ENCODE measurements at places on chromosomes 1 and 21. TPM values are rescaled to one million over a fixed set of nuclear protein-coding genes. Genes with fewer than 3 reads are reported as not detected.

Gene C1orf210
- 15.2 TPM for total RNA-seq

Gene TMEM50A
- 66.2 TPM for total RNA-seq

Gene RPS6KA1
- total RNA-seq, result 27.3 TPM

Gene FNDC10
- total RNA-seq, result 5.7 TPM

GRCh38 chr1:3743421-3743820, 8.8 kb upstream of the CCDC27 start:
- no peak for ATAC-seq

DNA sequence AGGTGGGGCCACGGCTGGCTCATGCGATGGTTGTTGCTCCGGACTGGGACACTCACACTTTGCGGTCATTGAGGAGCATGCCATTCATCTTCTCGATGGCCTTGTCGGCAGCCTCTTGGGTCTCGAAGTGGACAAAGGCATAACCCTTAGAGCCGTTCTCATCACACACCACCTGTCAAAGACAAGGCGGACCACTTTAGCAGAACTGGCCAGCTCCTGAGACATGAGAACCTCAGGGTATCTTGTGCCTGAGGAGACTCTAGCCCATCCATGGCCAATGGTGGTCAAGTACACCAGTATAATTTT, 5.5 kb downstream of the PABPC4 start:
- no peak for ATAC-seq

DNA sequence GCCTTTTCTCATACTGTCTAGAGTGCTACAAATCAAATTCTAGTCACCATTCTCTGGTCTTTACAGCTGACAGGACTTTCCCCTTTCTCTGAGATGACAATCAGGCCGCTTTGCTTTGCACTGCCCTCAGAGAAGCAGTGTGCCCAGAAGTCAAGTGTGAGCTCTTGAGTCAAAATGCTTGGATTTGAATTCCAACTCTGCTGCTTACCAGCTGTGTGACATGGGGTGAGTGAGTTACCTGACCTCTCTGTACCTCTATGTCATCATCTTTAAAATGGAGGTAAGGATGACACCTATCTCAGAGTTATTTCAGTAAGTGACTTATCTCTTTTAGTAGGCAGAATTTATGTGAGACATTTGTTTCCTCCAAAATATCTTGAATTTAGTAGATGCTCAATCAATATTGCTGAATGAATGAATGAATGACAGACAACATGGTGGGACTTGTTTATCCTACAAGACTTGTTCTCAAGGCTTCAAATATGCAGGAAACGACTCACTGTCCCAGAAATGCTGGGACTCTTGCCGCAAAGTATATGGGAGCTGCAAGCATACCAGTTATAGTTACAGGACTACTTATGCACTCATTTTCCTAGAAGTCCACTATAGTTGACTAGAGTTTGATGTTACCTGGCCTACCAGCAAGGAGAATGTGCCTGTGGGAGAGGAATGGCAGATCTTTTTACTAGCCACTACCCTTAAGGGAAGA, 38.1 kb upstream of the A3GALT2 start:
- no peak for ATAC-seq

- ATAC-seq, result no peak
Measured at GRCh38 chr21:29084372-29084771, 10.9 kb upstream of the CCT8 start.

GRCh38 chr1:14371771-14372497, 226.6 kb upstream of the KAZN start:
- peak; percentile 22 for ATAC-seq

GRCh38 chr1:6426277-6426971, 1.8 kb downstream of the ESPN start:
- no peak for ATAC-seq
